ENCODE measurements at places on chromosomes 7 and 10.

GRCh38 chr10:113916053-113916452 lies 61.6 kb downstream of the NHLRC2 start:
- DNase-seq = no peak

- DNase-seq = no peak
Observed at GRCh38 chr7:30028749-30029635, 780 bp downstream of the PLEKHA8 start.

DNA sequence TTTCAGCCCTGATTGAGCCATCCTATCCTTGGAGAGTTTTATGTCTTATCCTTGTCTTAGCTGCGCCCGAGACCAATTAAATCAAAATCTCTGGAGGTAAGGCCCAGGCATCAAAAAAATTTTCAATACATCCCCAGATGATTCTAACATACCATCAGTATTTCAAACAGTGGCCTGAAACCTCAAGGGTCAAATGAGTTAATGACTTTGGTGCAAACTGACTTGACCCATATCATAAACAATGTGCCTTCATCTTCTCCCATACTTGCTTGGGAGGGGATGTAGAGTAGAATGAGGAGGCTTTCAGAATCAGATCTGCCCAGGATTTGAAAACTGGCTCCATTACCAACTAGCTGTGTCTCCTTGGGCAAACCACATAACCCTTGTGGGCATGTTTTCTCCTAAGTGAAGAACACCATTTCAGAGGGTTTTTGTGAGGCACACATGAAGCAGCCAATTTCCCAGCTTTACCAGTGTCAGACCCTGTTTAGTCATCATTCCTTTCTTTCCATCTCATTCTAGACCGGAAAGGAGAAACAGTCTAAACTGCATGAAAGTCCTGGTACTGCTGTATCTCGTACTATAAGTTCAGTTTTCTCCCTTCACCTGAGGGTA lies 35.7 kb upstream of the ATXN7L1 start:
- no peak for DNase-seq

GRCh38 chr7:77877791-77878190 lies 79.2 kb downstream of the PHTF2 start:
- DNase-seq = no peak

- DNase-seq = no peak
Observed at GRCh38 chr10:78283069-78283682, 249.5 kb downstream of the RPS24 start.

DNA sequence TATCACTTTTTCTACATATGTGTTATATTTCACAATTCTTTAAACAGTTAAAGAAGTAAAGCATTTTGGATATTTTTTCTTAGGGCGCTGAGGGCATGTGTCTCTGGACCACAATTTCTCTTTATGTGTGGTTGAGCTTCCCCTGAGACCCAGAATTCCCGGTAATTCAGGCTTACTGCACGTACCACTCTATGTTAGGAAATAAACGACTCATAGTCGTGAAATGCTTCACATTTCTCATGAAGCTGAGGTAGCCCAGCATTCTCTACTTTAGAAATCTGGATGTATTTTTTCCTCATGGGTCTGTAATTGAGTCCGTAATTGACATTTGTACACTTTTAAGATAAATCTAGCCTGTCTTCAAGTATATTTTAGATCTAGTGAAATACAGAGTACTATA lies 170.6 kb downstream of the FZD1 start:
- no peak for DNase-seq

DNA sequence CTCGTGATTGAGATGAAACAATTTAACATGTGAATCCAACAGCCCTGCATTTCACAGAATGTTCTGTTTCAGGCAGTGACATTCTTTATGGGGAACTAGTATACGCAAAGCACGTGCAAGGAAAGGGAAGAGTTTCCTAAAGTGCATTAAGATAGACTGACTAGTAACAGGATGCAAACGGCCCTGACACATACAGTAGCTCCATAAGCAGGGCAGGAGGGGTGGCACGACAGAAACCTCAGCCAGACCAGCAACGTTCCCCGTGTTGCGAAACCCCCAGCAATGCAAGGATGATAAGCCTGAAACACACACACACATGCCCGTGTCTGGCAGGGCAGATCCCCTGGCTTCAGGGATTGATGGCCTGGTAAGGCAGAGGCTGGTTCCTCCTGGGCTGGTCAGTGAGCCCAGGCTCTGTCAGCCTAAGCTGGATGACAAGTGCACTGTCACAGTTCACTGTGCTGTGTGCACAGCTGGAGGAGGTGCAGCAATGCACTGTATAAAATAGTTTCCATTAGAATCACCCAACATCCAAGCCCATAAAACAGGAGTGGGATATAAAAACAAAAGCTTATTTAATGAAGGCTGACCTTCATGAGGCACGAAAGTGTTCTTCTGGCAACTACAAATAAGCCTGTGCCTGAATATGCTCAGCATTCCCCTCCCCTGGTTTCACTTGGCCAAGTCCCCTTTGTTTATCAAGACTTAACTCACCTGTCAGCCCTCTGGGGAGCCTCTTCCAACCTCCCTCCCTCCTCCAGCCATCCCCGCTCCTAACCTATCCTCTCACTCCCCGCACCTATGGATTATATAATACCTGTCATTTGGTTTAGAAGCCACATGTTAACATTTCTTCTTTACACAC lies 88.8 kb downstream of the GSAP start:
- no peak for DNase-seq

DNA sequence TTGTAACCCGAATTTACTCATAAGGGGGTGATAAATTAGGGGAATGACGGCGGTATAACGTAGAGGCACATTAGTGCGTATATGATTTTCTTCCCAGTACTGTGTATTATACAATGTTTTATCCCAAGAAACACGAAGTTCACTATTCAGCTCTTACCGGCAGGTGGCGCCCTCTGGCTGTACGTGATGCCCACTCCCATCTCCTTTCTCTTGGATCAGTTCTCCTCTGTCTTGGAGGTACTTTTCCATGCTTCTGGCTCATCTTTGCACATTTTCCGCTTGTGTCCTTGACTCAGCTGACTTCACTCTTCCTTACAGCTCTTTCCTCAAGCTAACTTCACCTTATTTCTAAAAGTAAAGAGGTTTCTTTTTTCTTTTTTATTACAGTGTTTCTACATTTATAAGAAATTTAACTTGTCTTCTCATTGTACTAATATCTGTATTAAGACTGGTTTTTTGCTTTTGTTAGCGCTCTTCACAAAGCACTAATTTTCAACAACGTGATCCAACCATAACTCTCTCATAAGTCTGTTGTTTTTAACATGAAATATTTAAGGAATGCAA lies 21.3 kb downstream of the TMEM176B start:
- peak; percentile 45 for DNase-seq

DNA sequence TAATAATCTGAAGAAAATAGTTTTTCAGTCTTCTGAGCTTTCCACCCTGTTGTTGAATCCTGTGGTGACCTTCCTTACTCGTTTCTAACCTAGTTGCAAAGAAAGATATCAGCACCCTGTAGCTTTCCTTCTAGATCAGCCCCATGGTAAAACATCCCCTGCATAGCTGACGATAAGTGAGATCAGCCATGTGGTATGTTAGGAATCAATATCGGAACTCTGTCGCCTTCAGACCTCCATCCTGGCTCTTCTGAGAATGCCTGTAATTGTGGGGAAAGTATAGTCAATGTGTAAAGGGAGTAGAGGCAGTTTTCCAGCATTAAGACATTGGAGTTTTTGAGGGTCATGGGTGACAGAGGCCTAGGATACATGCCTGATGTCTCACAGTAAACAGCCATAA lies 151.8 kb downstream of the LRRC4 start:
- no peak for DNase-seq

DNA sequence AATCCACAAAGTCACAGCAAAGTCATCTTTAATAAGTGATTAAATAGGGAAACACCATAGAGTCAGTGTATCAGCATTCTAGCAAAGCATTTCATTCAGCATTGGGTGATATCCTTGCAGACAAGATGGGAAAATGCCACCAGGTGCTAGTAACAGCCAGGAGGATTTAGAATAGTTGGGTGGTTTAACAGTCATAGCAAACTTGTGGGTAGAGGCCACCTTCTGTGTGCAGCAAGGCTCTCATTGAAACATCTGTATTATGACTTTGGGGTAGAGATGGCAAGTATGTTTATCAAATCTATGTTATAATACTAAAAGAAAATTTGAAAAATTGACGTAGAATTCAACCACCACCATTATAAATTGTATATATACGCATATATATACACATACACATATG lies 26.4 kb upstream of the ADO start:
- DNase-seq = no peak
